Ascending aorta (tissue), 2 donors: ENCODE measurements at places on chromosomes 16 and 17.

GRCh38 chr17:65228734-65229620 is 91.8 kb downstream of the RGS9 start:
- no peak for DNase-seq

GRCh38 chr16:87324411-87325275 is 7.5 kb upstream of the C16orf95 start:
- DNase-seq = no peak

- no peak for DNase-seq
Observed at GRCh38 chr16:25007284-25007984, 7.7 kb downstream of the ARHGAP17 start.

DNA sequence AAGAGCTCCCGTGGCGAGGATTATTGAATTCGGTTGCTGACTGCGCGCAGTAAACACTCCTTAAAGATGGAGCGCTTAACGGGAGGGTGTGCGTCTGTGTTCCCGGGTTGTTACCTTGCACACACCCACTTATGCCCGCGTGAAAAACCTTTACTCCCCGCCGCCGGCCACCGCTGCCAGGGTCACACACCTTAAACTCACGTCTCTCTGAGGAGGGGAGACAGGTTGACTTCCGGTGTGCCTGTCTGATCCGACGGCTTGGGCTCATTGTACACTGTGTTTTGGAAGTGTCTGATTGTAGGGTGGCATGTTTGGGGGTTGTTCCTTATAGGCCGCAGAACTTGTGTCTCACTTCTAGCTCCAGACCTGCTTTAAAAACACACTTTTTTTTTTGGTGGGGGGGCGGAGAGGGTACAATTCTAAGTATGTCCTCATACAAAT is 66.8 kb downstream of the KPNA2 start:
- DNase-seq = no peak

GRCh38 chr16:4604401-4604800 is 10.3 kb downstream of the UBALD1 start:
- DNase-seq = no peak

DNA sequence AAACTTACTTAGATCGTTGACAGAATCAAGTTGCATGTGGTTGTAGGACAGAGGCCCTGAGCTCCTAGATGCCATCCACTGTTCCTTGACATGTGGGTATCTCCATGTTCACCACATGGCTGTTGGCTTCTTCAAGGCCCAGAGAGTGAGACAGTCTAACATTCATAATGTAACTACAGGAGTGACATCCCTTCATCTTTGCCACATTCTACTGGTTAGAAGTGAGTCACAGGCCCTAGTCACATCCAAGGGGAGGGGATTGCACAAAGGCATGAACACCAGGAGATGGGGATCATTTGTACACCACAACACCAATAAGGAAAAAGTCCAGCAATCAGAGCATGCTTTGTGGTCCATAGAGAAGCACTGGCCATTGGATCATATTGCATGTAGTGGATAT is 56.6 kb downstream of the WSCD1 start:
- no peak for DNase-seq
